ENCODE measurements at places on chromosomes 5 and 9.

- H3K4me3 ChIP-seq: no peak overlapping the region
- H3K27me3 ChIP-seq: no peaks in the 10 kb centered on the region
- H3K27ac ChIP-seq: no peak overlapping the region
- no peaks in the 10 kb centered on the region for H3K4me1 ChIP-seq
- DNase-seq: no peak
- H3K36me3 ChIP-seq: no peaks in the 10 kb centered on the region
These were observed 2.0 kb downstream of the PPP3R2 start for GRCh38 chr9:101592788-101593187.

DNA sequence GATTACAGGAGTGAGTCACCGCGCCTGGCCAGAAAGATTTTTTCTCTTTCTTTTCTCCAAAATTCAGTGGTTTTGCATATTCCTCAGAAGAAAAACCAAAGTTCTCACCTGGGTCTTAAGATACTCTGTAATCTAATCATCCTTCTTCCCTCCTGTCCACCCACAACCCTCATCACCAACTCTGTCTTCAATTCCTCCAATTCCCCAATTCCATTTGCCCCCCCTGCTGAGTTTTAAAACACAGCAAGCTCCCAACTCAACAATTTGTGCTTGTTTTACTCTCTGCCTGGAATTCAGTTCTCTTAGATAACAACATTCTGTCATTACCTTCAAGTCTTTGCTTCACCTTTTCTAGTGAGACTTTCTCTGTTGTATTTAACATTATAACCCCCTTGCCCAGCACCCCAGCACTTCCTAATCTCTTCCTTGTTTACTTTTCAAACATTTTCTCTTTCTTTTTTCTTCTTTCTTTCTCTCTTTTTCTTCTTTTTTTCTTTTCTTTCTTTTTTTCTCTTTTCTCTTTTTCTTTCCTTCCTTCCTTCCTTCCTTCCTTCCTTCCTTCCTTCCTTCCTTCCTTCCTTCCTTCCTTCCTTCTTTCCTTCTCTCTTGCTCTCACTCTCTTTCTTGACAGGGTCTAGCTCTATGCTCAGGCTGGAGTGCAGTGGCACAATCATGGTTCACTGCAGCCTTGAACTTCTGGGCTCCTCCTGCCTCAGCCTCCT is 7.8 kb downstream of the TEX48 start:
- no peaks in the 10 kb centered on the region for H3K36me3 ChIP-seq
- H3K4me3 ChIP-seq: no peak overlapping the region
- H3K4me1 ChIP-seq: no peaks in the 10 kb centered on the region
- no peak for DNase-seq
- H3K27me3 ChIP-seq: no peaks in the 10 kb centered on the region
- no peak overlapping the region for H3K27ac ChIP-seq

- no peak overlapping the region for H3K27ac ChIP-seq
- peaks cover 75% of the 10 kb centered on the region for H3K36me3 ChIP-seq
- H3K4me1 ChIP-seq: no peaks in the 10 kb centered on the region
- no peak overlapping the region for H3K4me3 ChIP-seq
- no peaks in the 10 kb centered on the region for H3K27me3 ChIP-seq
- no peak for DNase-seq
These were observed 6.0 kb downstream of the KIAA1191 start for GRCh38 chr5:176355400-176356178.

DNA sequence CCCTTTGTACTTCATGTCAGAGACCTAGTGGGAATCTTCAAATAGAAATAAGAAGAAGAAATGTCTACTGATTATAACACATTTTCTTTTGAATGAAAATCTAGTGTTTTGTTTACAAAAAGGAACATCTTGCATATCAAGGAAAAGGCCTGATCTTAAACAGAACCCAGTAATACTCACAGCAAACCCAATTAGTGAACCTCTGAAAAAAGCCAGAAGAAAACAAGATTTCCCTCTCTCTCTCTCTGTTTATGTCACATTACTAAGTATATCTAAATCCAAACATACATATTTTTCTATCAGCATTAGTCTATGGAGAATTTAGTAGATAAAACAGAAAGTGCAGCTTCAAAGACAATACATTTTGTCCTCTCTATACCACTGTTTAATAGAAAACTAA is 457.9 kb downstream of the NR2F1-AS1 start:
- H3K4me3 ChIP-seq: no peak overlapping the region
- DNase-seq: no peak
- H3K27me3 ChIP-seq: no peaks in the 10 kb centered on the region
- H3K4me1 ChIP-seq: no peaks in the 10 kb centered on the region
- no peak overlapping the region for H3K27ac ChIP-seq

DNA sequence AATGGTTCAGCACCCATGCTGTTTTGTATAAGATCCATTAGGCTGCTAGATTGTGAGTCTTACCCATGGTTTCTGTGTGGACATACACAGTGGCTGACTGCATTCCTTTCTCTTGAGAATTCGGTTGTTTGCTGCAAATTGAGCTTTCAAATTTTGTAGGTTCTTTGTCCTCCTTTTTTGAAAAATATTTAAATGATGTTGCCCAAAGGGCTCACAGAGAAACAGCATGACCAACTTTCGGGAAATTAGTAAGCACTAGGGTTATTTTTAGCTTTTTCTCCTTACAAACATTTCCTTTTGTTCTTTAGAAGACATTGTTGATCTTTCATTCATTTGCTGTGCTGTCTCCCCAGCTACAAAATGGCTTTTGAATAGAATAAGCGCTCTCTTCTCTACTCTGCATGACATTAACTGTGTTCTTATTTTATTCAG is 79.4 kb downstream of the NLN start:
- no peaks in the 10 kb centered on the region for H3K27me3 ChIP-seq
- H3K4me3 ChIP-seq: no peak overlapping the region
- no peaks in the 10 kb centered on the region for H3K4me1 ChIP-seq
- no peaks in the 10 kb centered on the region for H3K36me3 ChIP-seq
- no peak for DNase-seq

- no peak overlapping the region for H3K4me3 ChIP-seq
- no peaks in the 10 kb centered on the region for H3K27me3 ChIP-seq
- no peak overlapping the region for H3K27ac ChIP-seq
- no peaks in the 10 kb centered on the region for H3K36me3 ChIP-seq
These were observed 5.5 kb downstream of the CAMSAP1 start for GRCh38 chr9:135901826-135902225.

- H3K36me3 ChIP-seq: no peaks in the 10 kb centered on the region
- H3K27me3 ChIP-seq: no peaks in the 10 kb centered on the region
- DNase-seq: no peak
- no peak overlapping the region for H3K27ac ChIP-seq
These were observed 7.9 kb downstream of the CKMT2 start for GRCh38 chr5:81241001-81241400.

DNA sequence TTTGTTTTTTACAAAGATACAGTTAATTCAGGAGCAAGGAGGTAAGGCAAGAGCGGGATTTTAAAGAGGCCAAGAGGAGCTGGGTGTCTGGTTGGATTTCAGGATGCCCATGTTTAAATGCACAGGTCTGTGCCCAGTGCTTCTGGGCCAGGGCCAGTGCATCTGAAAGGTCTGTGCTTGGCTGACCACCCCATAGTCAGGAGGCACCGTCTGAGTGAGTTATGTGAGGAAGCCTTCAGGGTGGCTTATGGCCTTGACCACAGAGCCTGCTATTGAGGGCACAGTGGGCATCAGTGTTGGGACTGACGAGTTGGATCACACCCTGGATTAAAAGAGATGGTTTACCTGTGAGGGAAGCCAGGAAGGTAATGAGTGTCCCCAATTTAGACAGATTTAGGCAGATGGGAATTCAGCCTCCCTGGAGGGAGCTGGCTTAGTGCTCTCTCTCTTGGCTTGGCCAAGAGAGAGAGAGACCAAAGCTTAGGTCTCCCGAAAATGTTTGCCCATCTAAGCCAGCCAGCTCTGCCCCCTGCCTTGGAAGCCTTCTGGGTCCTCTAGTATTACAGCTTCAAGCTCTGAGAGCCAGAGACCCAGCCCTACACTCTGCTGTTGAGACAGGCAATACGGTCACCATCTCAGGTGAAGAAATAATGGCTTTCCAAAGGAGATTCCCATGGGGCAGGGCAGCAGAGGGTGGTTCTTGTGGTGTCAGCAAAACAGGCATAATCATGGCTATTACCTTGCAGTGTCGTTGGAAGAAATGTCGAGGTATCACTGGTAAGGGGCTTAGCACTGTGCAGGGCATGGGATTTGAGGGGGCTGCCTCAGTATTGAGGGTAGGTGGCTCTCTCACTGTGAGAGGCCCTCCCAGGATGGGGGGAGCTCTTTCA is 68.6 kb downstream of the RGS3 start:
- H3K27ac ChIP-seq: peak overlapping the region; percentile 0
- no peaks in the 10 kb centered on the region for H3K27me3 ChIP-seq
- no peak overlapping the region for H3K4me3 ChIP-seq

- H3K4me3 ChIP-seq: no peak overlapping the region
- no peaks in the 10 kb centered on the region for H3K36me3 ChIP-seq
- no peak for DNase-seq
- no peak overlapping the region for H3K27ac ChIP-seq
- no peaks in the 10 kb centered on the region for H3K27me3 ChIP-seq
- no peaks in the 10 kb centered on the region for H3K4me1 ChIP-seq
These were observed 162.9 kb downstream of the TSSK1B start for GRCh38 chr5:113271745-113272454.

DNA sequence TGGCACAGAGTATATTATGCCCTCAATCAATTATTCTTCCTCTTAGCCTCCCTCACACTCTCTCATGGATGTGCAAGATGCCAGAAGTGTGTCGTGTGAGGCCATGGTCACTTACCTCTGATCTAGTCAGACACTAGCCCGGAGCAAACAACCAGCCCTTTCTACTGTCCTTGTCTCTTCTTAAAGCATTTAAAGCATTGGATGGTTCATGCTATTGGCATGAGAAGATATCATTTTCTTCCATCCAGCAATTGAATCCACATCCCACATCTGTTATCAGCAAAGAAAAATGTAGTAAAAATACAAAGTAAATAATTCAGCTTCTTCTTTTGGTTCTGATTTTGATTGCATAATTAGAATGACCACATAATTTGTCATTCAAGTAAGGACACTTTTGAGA is 267.2 kb upstream of the ACO1 start:
- H3K4me1 ChIP-seq: no peaks in the 10 kb centered on the region
- H3K27me3 ChIP-seq: no peaks in the 10 kb centered on the region
- H3K4me3 ChIP-seq: no peak overlapping the region
- H3K36me3 ChIP-seq: no peaks in the 10 kb centered on the region
- H3K27ac ChIP-seq: no peak overlapping the region

DNA sequence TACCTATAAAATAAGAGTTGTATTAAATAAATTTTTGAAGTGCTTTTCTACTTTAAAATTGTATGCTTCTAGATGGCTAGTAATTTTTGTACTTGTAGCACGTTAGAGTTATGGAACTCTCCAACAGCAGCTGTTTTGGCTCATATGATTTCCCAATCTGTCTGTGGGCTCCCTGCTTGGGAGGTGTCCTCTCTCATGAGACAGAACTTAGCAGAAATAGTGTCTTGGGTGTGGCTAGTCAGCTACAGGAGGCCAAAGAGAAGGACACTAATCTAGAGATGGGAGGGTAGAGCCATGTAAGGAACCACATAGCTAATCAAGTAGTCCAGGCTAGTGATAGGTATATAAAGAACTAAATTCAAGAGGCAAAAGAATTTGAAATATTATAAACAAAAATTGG is 78.4 kb upstream of the DAB2 start:
- H3K4me1 ChIP-seq: no peaks in the 10 kb centered on the region
- H3K27me3 ChIP-seq: no peaks in the 10 kb centered on the region
- no peak overlapping the region for H3K27ac ChIP-seq
- DNase-seq: peak; percentile 70
- no peaks in the 10 kb centered on the region for H3K36me3 ChIP-seq

- H3K27ac ChIP-seq: no peak overlapping the region
- no peak for DNase-seq
- H3K4me3 ChIP-seq: no peak overlapping the region
- no peaks in the 10 kb centered on the region for H3K27me3 ChIP-seq
- no peaks in the 10 kb centered on the region for H3K4me1 ChIP-seq
- H3K36me3 ChIP-seq: no peaks in the 10 kb centered on the region
These were observed 26.3 kb downstream of the SPZ1 start for GRCh38 chr5:80346055-80346454.

DNA sequence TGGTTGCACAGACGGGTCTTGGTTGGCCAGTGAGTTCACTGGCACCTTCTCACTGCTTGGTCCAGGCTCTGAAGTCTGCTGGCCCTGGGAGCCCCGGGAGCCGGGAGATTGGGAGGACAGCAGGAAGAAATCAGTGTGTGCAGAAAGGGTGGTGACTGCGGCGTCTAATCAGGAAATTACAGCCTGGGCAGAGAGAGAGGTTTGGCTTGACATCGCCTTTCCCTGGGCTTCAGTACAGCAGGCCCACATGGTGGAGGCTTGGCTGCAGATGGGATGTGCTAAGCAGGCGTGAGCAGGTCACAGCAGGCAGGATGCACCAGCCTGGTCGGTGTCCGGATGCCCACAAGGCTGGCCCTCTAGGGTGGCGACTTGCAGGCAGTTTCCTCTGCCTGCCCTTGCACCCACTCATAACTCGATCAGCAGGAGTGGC is 17.2 kb downstream of the PITX1 start:
- H3K36me3 ChIP-seq: no peaks in the 10 kb centered on the region
- H3K27me3 ChIP-seq: no peaks in the 10 kb centered on the region
- no peak overlapping the region for H3K27ac ChIP-seq
- H3K4me3 ChIP-seq: no peak overlapping the region
- DNase-seq: peak; percentile 35
- H3K4me1 ChIP-seq: no peaks in the 10 kb centered on the region

DNA sequence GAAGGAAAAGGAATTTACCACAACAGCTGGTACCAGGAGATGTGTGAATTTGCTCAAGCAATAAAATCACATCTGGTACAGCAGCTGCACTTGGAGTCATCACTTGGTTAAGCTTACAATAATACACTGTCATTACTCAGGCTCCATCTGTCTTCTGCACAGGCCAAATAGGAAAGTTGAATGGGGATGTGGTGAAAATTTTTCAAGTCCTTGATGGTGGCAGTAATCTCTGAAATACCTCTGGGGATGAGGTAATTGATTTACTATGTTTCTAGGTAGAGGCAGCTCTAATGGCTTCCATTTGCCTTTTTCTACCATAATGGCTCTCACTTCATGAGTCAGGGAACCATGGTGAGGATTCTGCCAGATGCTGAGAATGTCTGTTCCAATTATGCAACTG is 206.8 kb upstream of the ATP10B start:
- no peaks in the 10 kb centered on the region for H3K27me3 ChIP-seq
- H3K4me1 ChIP-seq: no peaks in the 10 kb centered on the region
- H3K27ac ChIP-seq: no peak overlapping the region
- no peak for DNase-seq
- H3K4me3 ChIP-seq: no peak overlapping the region

- H3K36me3 ChIP-seq: no peaks in the 10 kb centered on the region
- H3K27me3 ChIP-seq: no peaks in the 10 kb centered on the region
These were observed 149.9 kb upstream of the ANKH start for GRCh38 chr5:15021266-15022046.

GRCh38 chr9:134663753-134664415 is 22.3 kb downstream of the COL5A1 start:
- peaks cover 44% of the 10 kb centered on the region for H3K4me1 ChIP-seq
- no peaks in the 10 kb centered on the region for H3K36me3 ChIP-seq
- no peak for DNase-seq
- H3K4me3 ChIP-seq: no peak overlapping the region

DNA sequence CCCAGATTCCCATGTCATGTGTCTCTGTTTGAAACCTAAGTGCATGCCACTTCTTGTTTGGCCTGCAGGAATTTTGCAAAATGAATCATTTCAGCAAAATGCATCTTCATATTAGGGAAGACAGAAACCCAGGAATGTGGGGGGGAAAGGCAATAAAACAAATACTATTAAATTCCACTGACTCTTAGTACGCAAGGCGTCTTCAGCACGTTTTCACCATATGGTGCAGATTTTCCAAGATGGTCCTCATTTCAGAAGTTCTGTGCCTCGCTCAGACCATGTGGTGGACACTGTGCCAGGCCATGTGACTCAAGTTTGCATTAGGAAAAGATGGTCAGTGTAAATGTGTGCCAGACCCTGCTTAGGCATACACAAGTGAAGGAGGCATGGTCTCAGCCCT is 184.0 kb downstream of the ACTL7B start:
- no peaks in the 10 kb centered on the region for H3K36me3 ChIP-seq
- H3K4me3 ChIP-seq: no peak overlapping the region
- H3K4me1 ChIP-seq: no peaks in the 10 kb centered on the region
- no peak for DNase-seq

All from ascending aorta (tissue), 2 donors.